ENCODE measurements at places on chromosomes 5 and 9.

DNA sequence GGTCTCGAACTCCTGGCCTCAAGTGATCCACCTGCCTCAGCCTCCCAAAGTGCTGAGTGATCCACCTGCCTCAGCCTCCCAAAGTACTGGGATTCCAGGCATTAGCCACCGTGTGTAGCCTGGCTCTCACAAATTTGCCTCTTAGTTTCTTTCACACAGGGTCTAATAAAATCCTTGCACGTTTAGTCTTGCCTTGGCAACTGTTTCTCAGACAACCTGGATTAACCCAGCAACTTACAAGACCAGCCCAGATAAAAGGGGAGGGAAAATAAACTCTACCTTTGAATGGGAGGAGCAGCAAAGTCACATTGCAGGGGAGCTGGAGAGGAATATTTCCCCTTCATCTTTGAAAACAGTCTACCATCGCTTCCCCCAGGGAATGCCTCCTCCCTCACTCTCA, 29.3 kb upstream of the GNA14 start:
- DNase-seq = no peak

DNA sequence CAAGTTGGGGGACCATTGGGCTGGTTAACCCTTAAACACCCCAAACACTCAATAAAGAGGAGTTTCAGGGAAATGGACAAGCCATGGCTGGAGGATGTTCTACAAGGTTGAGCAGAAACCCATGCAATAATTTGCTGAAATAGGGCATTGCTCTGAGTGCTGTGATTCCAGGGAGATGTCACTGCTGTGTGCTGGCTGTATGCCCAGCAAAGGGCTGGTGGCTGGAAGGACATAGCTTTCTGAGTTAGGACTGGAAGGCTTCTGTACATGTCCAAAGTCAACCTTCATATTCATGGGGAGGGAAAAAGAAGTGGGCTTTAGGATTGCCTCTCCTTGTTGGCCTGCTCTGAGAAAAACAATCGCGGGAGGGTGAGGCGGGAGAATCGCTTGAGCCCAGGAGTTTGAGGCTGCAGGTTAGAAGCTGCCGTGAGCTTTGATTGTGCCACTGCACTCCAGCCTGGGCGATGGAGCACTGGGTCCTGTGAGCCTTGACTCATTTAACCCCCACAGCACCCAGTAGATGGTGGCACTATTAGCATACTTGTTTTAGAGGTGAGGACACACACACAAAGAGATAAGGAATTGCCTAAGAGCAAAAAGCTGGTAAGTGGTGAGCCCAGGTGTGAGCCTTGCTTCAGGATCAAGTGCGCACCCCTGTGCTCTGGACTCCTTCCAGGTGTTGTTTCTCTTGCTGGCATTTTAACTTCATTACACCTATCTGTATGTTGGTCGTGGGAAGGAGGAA, 20.4 kb downstream of the IL12B start:
- no peak for DNase-seq

- peak; percentile 52 for DNase-seq
Observed at GRCh38 chr9:134455934-134456755, 129.9 kb downstream of the RXRA start.

DNA sequence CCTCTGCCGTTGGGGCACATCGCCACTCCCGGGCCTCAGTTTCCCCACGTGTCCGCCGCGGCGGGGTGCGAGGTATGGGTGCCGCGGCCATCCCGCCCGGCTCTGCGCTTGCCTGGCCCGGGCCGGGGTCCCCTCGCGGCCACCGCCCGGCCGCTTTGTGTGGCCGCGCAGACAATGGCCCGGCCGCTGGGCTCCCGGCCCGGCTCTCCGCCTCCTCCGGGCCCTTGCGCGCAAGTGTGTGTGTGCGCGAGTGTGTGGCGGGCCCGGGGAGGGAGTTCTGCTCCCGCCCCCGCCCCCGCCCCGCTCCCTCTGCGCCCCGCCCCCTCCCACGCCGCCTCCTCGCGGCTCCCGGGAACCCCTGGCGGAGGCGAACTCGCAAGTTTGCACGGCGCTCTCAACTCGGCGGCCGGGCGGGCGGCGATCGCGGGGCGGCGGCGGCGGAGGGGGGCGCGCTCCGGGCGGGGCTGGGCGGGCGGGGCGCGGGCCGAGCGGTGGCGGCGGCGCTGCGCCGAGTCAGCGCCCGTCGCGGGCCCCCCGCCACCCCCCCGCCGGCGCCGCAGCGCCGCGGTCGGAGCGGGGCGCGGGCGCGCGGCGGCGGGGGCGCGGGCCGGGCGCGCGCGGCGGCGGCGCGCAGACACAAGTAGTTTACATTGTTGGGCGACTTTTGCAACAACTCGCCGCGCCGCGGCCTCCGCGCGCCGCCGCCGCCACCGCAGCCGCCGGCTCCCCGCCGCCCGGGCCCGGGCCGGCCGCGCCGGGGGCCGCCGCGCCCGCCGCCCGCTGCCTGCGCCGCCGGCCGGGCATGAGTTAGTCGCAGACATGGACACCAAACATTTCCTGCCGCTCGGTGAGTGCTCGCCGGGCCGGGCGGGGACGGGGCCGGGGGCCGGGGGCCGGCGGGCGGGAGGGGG, at the start of gene RXRA:
Gene RXRA, plus strand, starts transcription at position 643 of the 911 bp plus-strand sequence. Its CDS starts 177 bp downstream, at position 820.
- peak; percentile 86 for DNase-seq

GRCh38 chr5:91206734-91207133, 176.4 kb downstream of the ARRDC3 start:
- DNase-seq = no peak

- DNase-seq = no peak
Observed at GRCh38 chr9:22623236-22623635, 176.6 kb downstream of the DMRTA1 start.

- DNase-seq = no peak
Observed at GRCh38 chr9:86990290-86990689, 43.0 kb upstream of the GAS1 start.

GRCh38 chr5:1561402-1561929, 37.7 kb upstream of the LPCAT1 start:
- no peak for DNase-seq

- DNase-seq = peak; percentile 32
Observed at GRCh38 chr5:26482810-26483375, 555.5 kb downstream of the CDH9 start.

DNA sequence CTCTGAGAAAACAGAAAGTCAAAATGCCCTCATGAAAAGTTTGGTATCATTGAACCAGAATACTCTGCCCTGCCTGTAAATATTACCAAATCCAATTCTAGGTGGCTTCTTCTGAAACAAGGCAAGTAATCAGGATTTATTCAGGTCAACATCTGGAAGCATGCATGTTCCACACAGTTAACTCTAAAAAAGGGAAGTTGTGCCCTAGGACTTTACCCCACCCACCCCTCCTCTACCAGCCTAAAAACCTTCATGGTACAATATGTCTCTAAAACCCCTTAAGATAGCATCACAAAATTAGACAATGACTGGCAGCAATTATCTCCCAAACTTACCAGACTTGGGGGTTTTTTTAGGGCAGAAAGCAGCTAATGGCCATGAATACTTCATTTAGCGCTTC, 414.8 kb upstream of the SLC30A5 start:
- no peak for DNase-seq

- DNase-seq = no peak
Observed at GRCh38 chr5:51622161-51622790, 239.0 kb downstream of the ISL1 start.

GRCh38 chr5:952597-953271, 55.9 kb upstream of the NKD2 start:
- DNase-seq = no peak

GRCh38 chr5:16673241-16674201, 56.7 kb upstream of the RETREG1 start:
- no peak for DNase-seq

Data from K562 (cell line).